NCI-H2081 (cell line): ENCODE measurements at places on chromosomes 11 and 22.
A peak's percentile ranks its signal among the peaks of the same experiment; 100 is the strongest.

GRCh38 chr11:72712841-72713240, 38.6 kb upstream of the PDE2A start:
- DNase-seq, result no peak

DNA sequence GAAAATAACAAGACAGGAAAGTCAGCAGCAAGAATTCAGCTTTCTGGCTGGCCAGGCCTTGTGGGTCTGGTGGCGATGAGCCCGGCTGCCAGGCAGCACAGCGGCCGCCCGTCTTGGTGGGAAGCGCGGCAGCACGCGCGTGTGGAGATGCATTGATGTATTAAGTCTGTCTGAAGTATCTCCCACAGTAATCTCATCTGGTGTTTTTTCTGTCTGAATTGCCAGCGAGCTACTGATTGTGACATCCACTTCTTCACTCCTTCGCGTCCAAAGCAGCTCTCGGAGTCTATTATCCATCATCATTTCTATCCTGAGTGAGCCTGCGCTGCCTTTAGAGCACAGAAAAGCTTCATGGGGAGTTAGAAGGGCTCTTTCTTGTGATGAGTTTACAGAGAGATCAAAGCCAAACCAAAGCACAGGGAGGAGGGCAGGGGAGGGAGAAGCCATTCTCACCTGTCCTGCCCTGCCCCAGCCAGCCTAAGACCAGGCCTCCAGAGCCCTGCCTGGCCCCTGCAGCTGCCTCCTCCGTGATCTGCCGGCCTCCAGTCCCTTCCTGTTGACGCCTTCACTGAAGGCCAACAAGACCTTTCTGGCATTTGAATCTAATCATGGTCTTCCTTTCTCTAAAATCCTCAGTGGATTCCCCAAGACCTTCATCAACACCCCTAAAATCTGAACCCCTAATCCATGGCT, 1419.0 kb downstream of the TBC1D22A start:
- DNase-seq, result no peak

DNA sequence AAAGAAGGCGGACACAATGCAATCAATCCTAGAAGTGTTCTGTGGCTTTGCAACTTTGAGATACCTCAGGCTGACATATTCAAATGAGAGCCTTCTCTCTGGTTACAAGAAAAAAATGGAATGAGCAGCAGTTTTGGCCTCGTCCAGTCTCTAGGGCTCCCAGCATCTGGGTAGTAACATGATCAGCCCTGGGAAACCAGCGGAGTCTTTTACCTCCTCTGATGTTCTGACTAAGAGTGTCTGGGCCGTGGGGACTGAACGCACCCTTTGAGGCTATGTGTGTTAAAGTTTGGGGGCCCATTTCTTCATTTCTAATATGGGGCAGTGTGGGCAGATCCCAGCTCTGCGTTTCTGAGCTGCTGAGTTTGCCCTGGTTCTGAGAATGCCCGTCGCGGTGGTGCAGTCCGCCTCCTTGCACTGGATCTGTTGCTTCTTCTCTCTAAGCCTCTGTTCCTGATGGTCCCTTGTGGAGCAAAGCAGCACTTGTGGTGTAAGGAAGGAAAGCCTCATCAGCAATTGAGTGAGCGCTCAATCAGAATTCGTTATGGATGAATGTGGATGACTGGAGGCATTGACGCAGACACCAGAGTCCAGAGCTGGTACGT, 8.1 kb downstream of the PARVB start:
- DNase-seq, result no peak

DNA sequence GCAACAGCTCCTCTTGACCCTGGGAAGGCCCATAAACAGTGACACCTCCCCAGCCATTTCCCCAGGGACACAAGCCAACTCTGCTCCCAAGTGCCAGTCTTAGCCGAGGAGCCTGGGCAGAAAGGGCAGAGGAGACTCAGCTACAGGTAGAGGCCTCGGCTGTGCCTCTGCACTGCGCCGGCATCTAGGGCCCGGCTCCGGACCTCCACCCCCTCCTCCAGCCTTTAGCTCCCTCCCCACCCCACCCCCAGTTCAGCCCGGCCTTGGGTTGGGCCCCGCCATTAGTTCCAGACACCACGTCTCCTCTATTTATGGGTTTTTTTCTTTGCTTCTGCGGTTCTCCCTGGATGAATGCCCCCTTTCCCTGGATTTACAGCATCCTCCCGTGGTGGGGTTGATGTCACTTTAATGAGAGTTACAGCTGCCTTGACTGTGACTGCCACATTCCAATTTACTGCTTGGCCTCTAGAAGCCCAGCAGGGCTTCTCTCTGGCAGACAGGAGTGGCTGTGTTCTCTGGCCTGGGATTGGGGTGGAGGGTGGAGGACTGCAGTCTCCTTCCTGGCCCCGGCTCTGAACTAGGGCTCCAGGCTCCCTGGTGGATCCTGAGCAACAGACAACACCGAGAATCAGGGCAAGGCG, 13.5 kb upstream of the OAF start:
- no peak for DNase-seq

DNA sequence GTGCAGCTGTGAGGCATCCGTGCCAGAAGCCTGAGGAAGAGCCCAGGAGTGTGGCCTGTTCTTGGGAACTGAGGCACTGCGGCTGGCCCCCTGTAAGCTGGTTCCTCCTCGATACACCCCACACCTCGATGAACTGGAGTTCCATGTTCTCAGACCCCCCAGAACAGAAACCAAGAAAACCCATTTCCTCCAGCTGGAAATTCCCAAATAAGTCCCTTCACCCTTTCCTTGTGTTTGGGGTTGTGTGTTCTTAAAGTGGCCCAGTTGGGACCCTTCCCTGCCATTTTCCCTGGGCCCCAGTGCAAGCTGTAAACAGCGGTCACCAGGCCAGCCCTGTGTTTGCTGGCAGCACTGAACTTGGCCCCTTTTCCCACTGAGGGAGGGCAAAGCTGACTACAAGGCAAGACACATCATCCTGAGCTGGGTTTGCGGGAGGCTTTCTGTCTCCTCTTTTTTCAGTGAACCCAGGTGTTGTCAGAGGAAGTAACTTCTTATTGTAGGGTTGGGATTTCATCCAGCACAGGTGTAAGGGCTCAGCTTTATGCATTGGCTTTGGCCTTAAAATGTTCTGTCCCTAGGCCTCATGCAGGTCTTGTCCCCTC, 60.1 kb upstream of the MPEG1 start:
- no peak for DNase-seq

- no peak for DNase-seq
Observed at GRCh38 chr22:45638834-45639746, 32.5 kb upstream of the ATXN10 start.

DNA sequence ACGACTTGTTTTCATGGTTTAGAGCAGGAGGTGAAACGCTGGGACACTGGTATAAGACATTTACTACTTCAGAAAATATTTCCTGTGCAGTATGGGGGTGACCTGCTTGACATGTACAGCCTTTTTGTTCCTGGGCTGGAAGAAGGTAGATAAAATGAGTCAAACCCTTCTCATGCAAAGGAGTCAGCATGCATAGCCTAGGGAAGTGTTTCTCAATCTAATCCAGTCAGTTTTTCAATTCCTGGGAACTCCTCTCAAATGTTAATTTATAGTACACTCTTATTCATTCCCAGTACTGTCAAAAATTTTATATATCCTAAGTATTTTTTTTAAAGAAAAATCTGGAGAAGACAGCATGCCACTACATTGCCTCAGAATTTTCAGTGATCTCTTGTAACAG, 154.7 kb upstream of the GUCY1A2 start:
- DNase-seq, result no peak

DNA sequence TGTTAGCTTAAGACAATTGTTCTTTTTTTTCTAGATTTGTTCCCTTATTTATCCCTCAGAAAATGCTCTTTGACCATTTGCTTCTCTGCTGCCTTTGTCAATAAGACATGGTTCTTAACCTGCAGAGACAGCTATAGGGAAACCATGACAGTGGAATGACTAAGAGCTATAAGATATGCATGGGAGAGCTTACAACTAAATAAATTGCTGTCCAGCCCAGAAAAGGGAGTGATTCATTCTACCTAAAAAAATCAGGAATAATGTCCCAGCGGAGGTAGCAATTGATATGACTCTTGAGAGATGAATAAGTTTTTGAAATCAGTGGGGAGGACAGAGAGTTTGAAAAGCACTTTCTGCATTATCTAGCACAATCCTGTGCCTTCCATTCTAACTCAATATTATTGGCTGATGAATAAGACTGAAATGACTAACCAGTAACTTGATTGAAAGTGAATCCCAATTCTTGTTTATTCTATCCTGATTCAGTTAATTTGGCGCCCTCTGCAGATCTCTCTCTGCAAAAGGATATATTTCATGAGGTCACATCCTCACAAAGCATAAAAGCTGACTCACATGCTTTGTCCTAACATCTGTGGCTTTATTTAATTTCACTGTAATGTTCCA, 680.5 kb upstream of the API5 start:
- no peak for DNase-seq

DNA sequence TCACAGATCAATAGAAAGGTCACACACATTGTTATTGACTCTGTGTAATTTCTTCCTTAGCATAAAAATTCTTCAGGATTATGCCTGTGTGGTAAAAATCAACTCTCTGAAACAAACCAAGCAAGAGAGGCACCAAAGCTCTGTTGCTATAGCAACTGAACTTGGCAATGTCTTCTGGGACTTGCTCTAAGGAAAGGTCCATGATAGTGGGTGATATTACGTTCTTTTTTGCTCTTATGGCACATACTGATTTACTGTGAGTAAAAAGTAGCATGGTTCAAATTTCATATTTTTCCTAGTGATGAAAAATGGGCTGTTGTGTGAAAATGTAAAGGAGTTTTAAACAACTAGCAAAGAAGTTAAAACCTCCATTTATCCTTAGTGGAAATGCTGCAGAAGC, 66.4 kb downstream of the SVIP start:
- no peak for DNase-seq

- peak; percentile 67 for DNase-seq
Observed at GRCh38 chr11:45885274-45885920, at the start of gene MAPK8IP1. Gene MAPK8IP1, plus strand, starts transcription at chr11:45885651. Its CDS starts 170 bp downstream, at chr11:45885821.

DNA sequence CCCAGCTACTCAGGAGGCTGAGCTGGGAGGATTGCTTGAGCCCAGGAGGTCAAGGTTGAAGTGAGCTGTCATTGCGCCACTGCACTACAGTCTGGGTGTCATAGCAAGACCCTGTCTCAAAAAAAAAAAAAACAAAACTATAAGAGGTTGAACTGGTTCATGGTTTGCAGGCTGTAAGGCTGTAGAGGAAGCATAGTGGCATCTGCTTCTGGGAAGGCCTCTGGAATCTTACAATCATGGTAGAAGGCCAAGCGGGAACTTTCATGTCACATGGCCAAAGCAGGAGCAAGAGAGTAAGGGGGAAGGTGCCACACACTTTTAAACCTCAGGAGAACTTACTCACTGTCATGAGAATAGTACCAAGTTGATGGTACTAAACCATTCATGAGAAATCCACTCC, 109.6 kb downstream of the SWAP70 start:
- no peak for DNase-seq

DNA sequence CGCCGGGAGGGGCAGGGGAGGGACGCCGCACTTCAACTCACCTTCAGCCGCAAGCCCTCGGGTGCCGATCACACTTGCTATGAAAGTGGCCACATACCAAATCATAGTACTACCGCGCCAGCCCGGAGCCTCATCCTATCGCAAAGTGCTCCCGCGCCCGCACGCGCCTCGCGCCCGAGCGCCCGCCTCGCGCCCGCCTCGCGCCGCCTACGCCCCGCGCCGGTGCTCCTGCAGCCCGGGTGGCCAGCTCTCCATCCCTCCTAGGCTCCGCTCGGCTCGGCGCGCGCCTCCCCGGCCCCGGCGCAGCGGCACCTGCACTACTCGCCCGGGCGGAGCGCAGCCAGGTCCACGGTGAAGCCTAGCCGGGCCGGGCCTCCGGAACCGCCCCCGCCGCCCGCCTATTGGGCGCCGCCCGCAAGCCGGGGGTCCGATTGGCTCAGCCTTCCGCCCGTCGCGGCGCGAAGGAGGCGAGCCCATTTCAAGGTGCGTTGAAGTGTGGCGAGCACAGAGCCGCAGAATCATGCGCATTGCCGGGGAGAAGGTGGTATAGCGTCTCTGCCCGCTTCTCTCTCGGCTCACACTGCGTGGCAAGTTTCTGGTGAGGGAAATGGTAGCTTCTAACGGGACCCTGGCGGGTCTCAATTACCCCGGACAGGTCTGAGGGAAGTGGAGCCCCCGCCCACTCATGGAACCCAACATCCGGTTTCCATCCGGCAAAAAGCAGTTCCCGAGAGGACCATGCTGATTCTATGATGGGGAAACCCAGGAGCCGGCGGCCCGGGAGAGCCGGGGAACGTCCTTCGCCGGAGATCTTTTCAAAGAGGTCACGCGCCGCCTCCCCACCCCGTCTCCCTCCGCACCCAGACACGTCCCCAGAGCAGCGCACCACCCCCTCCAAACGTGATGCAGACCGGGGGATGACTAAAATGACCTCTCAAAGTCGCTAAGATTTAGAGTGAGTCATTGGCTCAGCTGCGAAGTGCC, at the start of gene IGSF9B:
IGSF9B (minus strand) TSS at position 319 of the 984 bp plus-strand sequence; CDS start at position 105, 214 bp downstream.
- peak; percentile 94 for DNase-seq

GRCh38 chr22:27163162-27164137, 506.1 kb downstream of the MIAT start:
- DNase-seq, result peak; percentile 1

- DNase-seq, result no peak
Observed at GRCh38 chr11:94150704-94151685, 22.4 kb downstream of the PANX1 start.

- DNase-seq, result no peak
Observed at GRCh38 chr11:117828611-117829368, 4.2 kb upstream of the FXYD2 start.

- DNase-seq, result no peak
Observed at GRCh38 chr11:104060004-104060794, 23.8 kb downstream of the DDI1 start.

DNA sequence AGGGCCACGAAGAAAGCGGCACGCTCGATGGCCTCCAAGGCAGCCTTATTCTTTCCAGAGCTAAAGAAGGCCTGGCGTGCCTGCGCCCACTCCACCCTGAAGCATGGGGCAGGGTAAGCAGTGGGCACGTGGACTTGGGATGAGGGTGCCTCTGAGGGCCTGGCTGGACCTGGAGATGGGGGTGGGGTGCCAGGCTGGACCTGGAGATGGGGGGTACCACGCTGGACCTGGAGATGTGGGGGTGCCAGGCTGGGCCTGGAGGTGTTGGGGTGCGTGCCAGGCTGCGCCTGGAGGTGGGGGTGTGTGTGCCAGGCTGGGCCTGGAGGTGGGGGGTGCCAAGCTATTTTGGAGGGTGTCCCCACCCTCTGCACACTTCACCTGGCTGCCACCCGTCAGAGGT, 5.3 kb downstream of the CPT1B start:
- DNase-seq, result no peak

GRCh38 chr22:43883012-43883661, 8.7 kb downstream of the PNPLA5 start:
- DNase-seq, result peak; percentile 51

GRCh38 chr11:105004021-105004420, 18.9 kb downstream of the CASP5 start:
- no peak for DNase-seq

DNA sequence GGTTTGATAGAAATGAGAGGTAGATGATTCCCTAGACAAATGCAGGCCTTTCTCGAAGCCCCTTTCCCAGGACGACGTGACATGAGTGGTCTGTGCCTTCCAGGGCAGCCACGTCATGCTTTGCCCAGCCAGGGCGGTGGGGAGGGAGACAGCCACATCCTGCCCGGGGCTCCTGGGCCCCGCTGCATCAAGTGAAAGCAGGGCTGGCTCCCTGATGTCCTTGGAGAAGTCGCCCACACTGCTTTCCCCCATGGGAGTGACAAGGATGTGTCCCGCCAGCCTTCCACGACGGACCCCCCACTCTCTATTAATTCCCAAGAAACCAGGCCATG, 13.2 kb downstream of the PPARA start:
- no peak for DNase-seq
